NCI-H526 (cell line): ENCODE measurements at places on chromosomes 2 and 18.

- no peak for DNase-seq
Observed at GRCh38 chr2:158191076-158191895, 89.6 kb downstream of the UPP2 start.

DNA sequence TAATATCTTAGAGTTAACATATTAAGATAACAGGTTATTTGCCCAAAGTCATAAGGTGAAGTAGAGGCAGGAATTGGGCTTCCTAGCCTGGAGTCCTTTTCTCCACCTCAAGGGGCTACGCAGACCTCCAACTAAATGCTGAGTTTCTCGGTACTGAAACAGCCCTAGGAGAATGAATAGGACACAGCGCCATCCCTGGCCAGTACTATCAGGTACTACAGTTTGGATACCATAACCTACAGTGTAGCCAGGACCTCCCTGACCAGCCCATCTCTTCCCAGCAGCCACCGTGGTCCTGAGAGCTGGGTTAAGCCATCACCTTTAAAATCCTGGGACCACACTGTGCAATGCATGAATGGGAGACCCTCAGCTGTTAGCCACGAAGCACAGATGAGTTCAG lies 15.7 kb downstream of the CASP8 start:
- no peak for DNase-seq

DNA sequence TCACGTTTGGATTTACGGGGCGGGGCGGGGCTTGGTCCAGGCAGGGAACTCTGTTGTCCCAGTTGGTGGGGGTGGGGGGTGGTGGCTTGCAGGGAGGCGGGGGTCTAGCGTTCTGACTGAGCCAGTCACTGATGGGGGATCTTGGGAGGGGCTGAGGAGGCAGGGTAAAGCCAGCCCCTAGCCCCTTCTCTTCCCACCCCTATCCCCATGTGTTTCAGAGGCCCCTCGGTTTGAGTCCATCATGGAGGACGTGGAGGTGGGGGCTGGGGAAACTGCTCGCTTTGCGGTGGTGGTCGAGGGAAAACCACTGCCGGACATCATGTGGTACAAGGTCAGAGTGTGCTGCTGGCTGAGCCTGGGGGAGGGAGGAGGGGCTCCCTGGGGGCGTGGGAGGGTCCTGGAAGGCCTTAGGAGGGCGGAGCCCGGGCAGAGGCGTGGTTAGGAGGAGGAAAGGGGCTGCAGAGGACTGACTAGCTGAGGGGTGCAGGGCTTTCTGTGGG lies 22.0 kb upstream of the GMPPA start:
- DNase-seq = no peak

DNA sequence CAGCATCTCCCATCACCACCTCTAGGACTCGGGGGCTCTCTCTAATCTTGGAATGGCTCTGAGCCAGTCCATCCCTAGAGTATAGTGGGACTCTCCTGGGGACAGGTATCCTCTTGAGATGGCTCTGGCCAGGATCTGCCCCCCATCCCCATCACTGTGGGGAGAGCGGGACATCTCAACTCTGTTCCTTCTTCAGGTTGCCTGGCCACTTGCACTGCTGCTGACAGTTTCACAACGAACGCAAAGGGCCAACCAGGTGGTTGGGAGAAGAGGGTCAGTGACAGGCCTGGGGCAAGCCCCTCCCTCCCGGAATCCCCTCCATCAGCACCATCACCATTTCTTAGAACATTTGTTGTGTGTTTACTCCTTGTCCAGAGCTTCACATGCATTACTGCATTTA lies 62.6 kb downstream of the CIB4 start:
- DNase-seq = no peak

- no peak for DNase-seq
Observed at GRCh38 chr2:214750529-214750928, 59.0 kb downstream of the BARD1 start.

DNA sequence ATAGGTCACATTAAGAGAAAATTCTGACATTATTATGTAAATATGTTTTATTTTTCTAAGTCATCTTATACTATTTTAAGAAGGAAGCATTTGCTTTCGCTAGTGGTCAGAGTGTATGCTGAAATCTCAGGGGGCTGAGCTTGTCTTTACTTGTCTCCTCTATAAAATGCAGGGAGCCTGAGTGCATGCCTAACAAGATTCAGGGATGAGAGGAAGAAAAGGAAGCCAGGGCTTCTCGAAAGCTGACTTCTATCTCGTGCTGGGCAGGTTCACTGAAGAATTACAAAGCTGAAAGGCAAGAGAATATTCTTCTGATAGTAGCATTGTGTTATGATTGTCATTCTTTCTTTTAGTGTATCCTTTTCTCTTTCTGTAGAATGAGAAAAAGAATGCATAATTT lies 467.4 kb downstream of the SOX11 start:
- DNase-seq = no peak

DNA sequence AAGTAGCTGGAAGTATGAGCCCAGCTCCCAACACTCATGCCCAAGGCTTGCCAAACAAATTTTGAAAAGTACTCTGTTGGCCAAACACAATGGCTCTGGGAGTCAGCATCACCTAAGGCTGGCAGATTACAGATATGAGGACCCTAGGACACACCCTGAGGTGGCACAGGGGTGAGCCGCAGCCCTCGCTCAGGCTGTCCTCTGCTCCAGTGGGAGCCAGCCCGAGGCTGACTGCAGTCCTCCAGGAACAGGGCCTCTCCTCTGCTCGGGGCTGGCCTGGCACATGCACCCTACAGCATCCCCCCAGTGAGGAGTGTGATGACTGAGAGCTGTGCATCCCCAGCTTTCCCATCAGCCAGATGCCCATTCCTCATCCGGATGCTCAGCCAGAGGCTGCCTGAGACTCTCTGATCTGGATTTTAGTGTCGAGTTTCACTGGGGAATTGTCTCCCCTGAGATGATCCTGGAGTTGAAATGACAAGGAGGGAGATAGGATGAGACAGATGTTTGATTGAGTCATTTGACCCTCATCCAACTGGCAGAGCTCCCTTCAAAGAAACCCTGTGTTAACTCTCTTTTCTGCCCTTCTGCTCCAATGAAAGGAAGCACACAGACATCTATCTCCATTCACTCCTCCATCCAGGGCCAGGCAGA lies 269.3 kb upstream of the NCKAP5 start:
- DNase-seq = no peak

DNA sequence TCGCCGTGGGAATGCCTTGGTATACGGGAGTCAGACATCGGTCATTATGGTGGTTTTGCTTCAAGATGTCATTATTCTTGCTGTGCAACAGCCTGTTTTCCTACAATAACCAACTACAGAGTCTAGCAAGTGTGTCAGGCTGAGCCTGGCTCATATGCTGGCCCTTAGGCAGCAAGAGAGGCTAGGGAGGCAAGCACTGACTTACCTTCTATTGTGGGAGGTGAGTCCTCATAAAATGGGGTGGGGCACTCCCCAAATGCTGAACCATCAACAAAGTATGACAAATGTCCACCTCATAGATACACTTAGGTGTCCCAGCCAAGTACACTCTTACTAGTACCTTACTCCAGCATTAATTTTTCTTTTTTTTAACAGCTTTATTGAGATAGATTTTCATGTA lies 77.0 kb upstream of the ATL2 start:
- DNase-seq = no peak

DNA sequence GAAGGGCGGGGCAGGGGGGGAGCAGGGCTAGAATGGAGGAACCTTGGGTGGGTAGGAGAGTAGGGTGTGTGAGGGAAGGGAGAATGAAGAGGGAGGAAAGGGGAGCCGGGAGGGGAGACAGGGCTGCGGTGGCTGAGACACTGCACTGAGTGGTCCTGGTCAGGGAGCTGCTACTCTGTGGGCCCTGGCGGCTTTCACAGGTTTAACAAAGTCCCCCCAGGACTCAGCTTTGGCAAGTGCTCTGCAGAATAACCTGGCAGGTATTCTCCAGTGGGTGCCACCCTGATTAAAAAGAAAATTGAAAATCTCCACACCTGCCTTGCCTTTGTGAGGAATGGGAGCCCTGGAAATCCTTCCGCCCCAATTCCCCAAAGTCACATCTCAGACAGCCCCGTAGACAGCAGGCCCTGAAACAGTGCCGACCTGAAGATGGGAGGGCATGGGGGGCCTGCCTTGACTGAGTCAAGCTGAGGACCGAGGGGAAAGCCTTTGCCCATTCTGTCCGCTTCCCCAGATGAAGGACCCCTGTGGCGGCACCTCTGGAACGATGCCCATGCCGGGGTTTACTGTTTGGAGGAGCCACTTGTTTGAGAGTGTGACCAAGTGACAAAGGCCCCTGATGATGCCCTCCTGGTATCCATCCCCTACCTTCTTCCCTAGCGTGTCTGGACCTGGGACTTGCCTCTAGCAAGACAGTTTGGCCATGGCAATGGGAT lies 43.6 kb upstream of the OTOS start:
- no peak for DNase-seq

- no peak for DNase-seq
Observed at GRCh38 chr2:200863782-200864175, 679 bp downstream of the CLK1 start.

DNA sequence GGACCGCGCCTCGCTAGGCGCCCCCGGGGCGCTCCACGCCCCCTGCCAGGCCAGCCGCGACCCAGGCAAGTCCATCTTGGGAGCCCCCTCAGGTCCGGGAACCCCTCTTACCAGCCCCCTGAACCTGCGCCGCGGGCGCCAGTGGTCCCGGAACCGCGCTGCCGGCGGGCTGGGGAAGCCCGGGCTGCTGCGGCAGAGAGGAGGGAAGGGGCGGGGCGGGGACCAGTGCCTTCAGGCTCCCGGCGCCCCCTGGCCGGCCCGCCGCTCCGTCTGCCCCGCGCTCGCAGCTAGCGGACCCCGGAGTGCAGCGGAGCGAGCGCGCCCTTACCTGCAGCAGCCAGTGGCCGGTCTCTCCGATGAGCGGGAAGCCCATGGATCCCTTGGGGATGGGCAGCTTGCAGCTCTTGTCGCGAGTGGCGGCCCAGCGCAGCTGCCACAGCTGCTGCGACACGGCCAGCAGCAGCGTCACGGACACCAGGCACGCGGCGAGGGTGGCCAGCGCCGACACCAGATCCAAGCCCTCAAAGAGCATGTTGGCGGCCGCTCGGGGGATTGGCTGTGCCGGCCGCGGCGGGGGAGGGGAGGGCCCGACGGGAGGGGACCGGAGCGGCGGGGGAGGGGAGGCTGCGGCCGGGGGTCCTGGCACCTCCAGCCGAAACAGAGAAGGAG lies at the start of gene CYP26B1:
CYP26B1 (minus strand) TSS at position 560 of the 669 bp plus-strand sequence; CDS start at position 532, 28 bp downstream.
- DNase-seq = peak; percentile 37

DNA sequence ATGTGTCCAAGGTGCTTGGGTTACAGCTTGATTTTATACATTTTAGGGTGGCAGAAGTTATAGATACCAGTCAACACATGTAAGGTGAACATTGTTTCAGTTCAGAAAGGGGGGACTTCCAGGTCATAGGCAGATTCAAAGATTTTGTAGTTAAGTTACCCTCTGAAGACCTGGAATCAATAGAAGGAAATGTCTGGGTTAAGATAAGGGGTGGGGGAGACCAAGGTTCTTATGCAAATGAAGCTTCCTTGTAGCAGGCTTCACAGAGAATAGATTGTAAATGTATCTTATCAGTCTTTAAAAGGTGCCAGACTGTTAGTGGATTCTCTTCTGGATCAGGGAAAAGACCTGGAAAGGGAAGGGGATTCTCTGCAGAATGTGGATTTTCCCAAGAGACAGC lies 42.4 kb downstream of the BMPR2 start:
- DNase-seq = no peak

GRCh38 chr2:9914384-9915065 lies 37.0 kb upstream of the GRHL1 start:
- DNase-seq = no peak

GRCh38 chr2:220040346-220040745 lies 412.9 kb downstream of the SLC4A3 start:
- no peak for DNase-seq

DNA sequence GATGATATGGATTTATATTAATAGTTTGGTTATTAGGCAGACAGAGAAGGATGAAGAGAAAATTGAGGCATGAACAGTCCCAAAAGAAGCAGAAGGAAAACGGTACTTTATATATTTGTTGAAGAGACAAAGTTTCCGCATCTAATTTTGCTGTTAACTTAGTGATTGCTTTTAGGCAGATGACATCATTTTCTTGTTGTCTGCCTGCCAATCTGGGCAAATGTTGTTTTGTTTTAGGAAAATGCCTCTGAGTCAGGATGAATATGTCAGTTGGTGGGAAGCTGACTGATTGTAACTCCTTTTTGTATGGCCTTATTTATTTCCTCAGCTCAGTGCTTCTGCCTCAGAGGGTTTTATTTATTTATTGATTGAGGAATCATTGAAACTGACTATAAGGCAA lies 52.5 kb upstream of the CAVIN2 start:
- DNase-seq = no peak

GRCh38 chr2:10324095-10324832 lies 21.6 kb downstream of the HPCAL1 start:
- DNase-seq = no peak

DNA sequence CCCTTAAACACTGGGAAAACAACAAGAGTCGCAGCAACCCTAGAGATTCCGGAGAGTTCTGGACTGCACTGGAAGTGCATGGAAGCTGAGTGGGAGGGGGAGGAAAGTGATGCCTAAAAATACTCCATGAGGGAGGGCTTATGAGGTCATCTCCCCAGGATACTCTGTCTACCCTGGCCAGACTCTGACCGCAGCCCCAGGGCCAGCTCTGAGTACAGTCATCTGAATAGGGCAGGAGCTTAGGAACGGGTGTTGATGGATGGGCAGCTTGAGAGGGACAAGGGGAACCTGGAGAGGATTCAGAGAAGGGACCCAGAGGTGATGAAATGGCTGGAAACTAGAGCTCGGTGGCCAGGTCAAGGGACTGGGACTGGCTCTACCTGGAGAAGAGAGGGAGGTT lies 79.3 kb upstream of the IGFBP5 start:
- no peak for DNase-seq

DNA sequence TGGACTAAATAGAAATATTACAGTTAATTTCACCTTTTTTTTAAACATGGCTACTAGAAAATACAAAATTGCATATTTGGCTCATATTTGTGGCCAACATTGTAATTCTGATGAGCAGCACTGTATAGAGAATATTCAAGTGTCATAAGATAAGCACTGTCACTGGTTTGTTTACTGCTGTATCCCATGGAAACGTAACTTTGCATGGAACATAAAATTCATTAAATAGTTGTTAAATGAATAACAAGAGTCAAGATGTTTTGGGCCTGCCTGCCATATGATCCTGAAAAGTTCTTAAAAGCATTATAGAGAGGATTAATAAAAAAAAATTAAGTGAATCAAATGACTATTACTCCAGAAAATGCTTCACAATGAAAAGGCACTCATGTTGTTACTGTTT lies 763.7 kb upstream of the CRIM1 start:
- no peak for DNase-seq

DNA sequence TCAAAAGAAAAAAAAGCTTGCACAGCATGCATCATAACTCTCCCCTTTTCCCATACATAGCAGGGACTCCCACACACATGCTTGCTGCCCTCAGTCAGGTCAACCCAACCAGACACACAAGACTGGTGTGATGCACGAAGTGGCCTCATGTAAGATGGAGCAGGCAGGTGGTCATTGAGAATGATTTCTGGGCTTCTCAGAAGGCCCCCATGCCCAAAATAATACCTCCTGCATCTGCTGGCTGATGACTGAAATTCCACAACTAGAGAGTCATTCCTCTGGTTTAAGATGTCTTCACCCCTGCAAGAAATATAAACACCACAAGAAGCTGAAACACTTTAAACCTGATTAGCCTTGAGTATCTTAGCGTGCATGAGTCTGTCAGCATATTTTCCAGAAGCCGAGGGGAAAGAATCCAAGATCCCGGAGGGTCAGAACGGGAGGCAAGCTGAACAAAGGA lies 131.1 kb downstream of the AFF3 start:
- no peak for DNase-seq
